ENCODE measurements at places on chromosomes 4 and X.

DNA sequence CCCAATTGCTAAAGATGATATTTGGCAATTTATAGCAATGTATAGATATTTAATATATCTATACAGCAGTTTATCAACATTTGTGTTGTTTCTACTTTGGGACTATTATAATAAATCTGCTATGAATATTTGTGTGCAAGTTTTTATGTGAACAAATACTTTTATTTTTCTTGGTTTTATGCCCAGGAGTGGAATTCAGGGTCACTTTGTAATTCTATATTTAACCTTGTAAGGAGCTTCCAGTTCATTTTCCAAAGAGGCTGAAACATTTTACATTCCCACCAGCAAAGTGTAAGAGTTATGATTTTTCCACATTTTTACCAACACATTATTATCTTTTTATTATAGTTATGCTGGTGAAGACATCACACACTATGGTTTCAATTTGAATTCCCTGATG lies 801.3 kb downstream of the PCDH18 start:
- no peak for DNase-seq

- no peak for DNase-seq
Measured at GRCh38 chrX:71514367-71515037, 18.4 kb upstream of the OGT start.

DNA sequence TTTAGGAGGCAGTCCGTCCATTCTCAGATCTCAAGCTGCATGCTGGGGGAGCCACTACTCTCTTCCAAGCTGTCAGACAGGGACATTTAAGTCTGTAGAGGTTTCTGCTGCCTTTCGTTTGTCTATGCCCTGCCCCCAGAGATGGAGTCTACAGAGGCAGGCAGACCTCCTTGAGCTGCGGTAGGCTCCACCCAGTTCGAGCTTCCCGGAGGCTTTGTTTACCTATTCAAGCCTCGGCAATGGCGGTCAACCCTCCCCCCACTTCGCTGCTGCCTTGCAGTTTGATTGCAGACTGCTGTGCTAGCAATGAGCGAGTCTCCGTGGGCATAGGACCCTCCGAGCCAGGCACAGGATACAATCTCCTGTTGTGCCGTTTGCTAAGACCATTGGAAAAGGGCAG lies 10.7 kb upstream of the ADH5 start:
- DNase-seq, result no peak

DNA sequence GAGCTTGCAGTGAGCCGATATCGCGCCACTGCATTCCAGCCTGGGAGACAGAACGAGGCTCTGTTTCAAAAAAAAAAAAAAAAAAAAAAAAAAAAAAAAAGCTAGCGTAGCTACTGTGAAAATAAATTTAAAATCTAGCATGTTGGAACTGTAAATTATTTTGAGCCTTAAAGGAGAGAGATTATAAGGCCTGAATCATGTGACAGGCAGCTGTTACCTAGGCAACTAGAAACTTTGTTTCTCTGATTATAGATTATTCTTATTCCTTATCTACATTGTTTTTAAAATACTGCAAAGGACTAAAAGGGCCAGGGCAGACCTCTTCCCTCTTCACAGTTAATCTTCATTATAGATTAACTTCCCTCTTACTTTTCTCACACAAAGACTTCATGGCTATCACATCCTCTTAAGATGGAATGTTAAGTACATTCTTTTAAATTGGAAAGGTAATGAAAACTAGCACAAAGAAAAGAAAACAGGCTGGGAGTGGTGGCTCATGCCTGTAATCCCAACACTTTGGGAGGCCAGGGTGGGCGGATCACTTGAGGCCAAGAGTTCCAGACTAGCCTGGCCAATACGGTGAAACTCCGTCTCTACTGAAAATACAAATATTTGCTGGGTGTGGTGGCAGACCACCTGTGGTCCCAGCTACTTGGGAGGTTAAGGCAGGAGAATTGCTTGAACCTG lies 21.1 kb upstream of the PDS5A start:
- no peak for DNase-seq

Measured in stromal cell of bone marrow (primary cell).